ENCODE measurements at places on chromosomes 5 and 9.

DNA sequence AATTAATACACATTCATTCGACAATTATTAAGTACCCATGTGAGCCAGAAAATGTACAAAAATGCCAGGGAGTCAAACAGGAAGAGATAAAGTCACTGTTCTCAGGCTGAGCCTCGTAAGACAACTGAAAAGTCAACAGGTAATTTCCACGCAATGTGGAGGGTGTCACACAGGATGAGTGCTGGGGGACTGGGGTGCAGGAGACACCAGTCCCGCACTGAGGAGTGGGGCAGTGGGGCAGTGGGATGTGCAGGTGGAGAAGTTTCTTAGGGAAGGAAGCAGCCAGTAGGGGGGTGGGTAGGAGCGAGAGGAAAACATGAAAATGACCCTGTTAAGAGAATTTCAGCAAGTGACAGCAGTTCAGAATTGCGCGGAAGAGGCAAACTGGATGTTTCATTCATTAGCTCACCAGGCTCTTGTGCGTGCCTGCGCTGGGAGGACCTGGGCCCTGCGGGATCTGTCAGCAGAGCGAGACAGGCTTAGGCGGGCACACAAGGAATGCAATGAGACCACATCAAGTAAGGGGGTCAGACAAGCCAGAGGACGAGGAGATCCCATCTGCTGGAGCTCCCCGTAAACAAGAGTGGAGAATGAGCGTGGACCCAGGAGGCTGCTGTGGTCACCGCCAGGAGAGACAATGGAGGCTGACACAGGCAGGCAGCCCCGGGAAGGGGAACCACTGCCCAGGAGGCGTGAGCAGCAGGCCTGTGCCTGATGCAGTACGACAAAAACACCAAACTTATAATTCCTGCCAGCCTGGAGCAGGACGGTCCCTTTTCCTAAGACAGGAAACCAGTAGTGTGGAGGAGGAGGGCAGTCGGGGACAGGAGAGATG is 21.0 kb downstream of the CAMSAP1 start:
- DNase-seq, result no peak

DNA sequence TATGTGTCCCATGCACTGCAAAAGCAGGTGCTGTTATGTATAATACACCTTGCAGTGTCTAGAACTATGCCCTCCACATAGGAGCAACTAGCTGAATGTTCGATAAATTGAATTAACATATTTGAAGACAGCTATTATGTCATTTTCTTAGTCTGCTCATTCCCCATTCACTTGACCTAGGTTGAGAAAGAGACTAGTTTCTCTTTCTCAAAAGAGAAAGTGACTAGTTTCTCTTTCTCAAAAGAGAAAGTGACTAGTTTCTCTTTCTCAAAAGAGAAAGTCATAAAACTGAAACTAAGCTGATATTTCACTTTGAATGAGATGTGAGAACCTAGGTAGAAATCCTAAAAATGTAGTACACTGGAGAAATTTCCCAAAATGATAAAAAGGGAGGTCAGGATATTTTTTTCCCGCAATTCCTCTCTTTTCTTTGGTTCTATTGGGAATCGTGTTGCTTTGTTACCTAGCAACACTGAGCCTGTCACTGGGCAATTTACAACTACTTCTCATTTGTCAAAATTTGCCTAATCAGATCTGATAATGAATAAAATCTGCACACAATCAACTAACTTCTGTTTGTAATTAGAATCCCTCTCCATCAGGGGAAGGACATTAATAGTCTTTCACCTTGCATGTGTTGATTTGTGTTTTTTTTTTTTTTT is 132.0 kb upstream of the GRIA1 start:
- no peak for DNase-seq

DNA sequence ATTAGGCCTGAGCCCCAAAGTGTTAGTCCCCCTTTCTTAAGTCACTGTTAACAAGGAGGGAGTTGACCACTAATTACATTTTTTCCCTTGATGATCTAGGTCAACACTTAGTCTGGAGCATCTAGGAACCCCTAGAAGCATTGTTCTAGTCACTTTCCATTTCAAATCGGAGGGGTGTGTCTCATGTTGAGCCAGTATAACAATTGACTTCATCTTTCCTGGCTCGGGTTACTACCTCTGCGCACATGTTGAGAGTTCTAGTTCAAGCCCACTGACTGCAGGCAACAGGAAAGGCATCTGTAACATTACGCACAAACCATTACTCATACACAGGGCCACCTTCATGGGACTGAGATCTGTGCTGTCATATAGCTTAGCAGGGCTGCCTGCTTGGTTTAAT is 164.9 kb downstream of the NTRK2 start:
- DNase-seq, result no peak

DNA sequence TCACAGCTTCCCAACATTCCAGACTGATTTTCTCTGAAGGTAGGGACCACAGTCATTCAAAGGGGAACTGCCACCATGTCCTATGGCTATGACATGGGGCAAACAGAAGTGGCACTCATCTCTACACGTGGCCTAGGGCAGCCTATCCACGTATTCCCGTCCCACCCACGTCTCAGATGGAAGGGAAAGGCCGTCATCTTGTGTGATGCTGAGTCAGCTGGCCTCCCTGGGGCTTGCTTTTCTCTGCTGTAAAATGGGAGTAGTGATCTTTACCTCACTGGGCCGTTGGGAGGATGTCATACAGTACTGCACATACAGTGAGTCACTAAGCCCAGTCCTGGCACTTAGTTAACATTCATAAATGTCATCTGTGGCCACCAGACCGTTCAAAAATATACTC is 72.3 kb downstream of the RAPGEF1 start:
- no peak for DNase-seq

DNA sequence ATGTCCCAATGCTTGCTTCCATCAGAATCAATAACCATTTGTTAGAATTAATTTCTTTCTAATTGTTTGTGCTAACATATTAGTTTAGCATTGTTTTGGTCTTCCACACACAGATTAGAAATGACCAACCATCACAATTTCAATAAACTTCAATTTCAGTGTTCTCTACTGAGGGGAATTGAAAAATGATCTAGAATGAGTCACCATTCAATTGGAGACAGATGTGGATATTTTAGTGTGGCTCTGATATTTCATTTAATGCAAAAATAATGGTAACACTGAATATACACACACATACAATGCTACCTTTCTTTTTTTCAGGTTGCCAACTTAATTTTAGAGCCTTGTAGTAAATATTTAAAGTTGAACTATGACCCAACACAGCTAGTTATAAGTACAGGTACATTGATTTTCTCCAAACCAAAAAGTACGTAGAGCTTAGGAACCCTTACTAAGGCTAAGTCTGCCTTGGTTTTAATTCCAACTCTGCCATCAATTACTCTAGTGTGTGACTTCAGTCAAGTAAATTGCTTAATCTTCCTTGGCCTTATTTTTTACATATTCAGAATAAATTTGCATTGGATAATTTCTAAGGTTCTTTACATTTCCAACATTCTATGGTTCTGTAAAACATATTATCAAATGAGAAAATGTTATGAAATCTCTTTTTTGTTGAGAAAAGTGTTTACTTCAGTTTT is 143.9 kb downstream of the DMRTA1 start:
- DNase-seq, result no peak

GRCh38 chr9:105281272-105281671 is 36.8 kb downstream of the SLC44A1 start:
- DNase-seq, result no peak

GRCh38 chr5:169289520-169289919 is 11.4 kb downstream of the SLIT3 start:
- no peak for DNase-seq

DNA sequence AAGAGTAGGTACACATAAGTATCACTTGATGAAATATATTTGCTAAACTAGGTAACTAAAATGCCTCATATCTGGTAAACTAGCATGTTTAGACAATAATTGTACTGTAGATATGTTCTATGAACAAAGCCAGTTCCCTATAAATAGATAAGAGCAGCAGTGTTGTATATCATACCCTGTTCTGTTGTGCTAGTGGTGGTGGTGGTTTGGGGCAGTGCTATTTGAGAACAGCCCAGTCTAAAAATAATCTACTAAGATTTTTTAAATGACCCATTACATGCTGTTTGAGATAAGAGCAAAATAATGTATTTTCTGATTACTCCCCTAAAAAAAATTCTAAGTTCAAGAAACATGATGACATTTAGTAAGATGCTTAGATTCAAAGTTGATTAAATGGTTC is 829.2 kb upstream of the DMAC1 start:
- DNase-seq, result no peak

GRCh38 chr9:114430457-114430856 is 42.7 kb upstream of the AKNA start:
- no peak for DNase-seq

- DNase-seq, result no peak
Measured at GRCh38 chr5:166625210-166625865, 1666.1 kb upstream of the WWC1 start.

DNA sequence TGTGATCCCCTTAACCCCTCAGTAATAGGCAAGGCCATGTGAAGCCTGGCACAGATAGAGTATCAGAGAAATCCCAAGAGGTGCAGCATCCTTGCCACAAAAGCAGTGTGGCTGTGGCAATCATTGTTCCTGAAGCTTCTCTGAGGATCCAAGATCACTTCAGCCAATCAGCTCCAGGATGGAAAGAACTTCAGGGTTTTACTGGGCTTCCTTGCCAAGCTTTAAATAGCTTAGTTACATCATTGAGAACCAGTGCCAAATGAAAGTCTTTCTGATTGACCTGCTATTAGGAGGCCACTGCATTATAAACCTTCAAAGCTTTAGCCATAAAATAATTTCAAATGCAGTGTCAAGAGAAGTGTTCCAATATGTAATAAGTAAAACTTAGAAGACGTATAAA is 430.6 kb downstream of the PIK3R1 start:
- DNase-seq, result no peak

DNA sequence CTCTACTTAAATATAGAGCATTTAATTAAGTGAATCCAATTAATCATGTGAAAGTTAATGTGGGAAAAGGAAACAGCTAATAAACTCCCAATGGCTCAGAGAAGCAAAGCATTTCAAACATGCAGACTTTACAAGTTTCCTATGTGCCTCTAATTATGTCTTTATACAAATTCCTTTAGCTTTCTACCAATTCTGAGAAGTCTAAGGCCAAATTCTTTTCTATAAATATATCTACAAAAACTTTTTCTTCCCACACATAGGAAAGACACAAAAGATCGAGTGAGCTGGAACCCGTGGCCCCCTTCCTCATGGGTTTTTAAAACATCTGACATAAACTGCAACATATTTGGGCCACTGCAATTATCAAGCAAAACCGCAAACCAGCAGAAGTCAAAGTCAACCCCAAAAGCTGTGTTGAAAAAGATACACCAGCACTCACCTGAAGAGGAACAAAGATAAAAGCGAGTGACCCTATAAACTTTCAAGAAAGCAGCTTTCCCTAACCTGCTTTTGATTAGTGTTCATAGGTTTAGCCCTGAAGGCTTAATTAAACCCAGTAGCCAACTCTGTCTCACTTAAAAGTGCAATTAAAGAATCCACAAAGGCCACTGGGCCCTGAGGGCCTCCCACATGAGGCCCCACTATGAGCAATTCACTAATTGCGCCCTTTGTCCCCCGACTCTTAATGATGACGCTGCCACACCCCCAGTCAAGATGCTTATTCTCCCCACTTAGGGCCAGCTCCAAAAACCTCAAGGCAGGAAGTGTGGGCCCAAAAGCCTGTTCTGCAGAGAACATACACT is 12.1 kb downstream of the SEMA5A start:
- DNase-seq, result no peak

DNA sequence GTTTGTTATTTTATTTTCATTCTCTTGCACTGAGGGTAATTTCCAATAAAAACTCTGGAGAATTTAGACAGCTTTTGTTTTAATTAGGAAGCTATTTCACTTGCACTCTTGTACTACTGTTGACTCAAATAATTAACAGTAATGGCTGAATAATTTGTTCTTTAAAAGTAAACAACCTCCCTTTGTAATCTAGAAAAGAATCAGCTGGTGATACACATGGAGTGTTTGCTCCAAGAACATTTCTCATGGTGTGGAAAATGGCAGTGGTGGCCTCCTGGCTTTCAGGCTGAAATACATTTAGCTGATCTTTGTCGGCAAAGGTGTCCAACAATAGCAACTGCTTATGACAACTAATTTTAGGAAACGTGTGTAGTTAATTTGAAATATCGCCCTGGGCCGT is 129.4 kb downstream of the C9orf152 start:
- no peak for DNase-seq

- DNase-seq, result no peak
Measured at GRCh38 chr5:35881758-35882157, 25.1 kb downstream of the IL7R start.

- DNase-seq, result no peak
Measured at GRCh38 chr9:71764891-71765290, 3.4 kb downstream of the CEMIP2 start.

GRCh38 chr5:115626445-115626823 is 598 bp upstream of the TMED7 start:
- no peak for DNase-seq

DNA sequence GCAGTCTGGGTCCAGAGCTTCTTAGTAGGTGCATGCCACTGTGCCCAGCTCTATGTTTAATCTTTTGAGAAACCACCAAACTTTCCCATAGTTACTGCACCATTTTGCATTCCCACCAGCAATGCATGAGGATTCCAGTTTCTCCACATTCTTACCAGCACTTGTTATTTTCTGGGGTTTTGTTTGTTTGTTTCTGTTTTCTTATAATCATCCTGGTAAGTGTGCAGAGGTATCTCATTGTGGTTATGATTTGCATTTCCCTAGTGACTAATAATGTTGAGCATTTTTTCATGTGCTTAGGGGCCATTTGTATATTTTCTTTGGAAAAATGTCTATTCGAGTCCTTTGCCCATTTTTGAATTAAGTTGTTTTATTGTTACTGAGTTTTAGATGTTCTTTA is 11.4 kb downstream of the FOXE1 start:
- DNase-seq, result no peak

GRCh38 chr9:130616451-130616850 is 37.1 kb downstream of the FUBP3 start:
- no peak for DNase-seq

DNA sequence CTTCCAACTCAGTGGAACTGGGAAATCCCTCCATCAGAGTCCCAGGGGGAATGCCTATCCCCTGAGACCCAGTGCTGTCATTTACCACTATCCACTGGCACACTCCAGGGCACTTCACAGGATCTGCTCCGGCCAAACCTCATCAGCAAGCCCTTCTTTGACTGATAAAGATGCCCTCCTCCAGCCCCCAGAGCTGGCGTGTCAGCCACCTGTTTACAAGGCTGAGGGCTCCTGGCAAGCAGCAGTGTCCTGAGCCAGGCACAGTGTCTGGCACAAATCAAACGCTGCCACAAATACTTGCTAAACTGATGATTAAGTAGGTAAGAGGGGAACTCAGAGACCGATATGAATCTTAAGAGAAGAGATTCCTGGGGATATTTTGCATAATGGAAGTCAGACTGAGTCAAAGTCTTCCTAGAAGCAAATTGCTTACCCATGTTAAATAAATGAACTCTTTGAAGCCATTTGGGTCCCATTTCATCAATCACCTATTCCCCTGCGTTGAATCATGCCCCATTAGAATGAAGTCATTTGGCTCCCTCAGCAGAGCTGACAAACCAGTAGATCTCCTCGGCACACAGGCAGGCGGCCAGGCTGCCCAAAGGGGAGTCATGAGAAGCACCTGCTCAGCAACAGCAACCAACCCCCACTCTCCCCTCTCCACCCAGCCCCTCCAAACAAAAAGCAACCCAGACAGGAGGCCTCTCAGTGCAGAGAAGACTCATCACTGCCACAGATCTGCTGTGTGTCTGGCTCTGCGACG is 97.4 kb downstream of the CDK5RAP2 start:
- no peak for DNase-seq
